ENCODE measurements at places on chromosomes 16 and 17.

DNA sequence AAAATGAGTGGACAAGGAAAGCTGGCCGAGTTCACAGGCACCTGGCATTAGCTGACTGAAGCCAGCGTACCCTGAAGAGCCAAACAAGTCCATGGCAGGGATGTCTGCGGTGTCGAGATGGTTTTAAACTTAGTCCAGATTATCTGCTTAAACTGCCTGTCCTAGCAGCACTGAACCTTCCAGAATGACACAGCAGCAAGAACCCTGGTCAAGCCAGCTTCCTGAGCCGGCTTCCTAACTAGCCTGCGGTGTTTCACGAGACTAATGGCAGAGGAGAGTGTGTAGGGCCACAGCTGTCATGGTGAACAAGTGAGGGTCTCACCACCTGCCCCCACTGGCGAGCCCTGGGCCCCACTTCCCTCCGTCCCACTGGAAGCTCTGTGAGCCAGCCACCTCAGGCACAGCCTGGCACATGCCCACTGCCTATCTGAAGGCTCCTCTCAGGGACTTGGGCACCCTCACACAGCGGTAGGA is 28.8 kb upstream of the MTSS2 start:
- no peak for DNase-seq

DNA sequence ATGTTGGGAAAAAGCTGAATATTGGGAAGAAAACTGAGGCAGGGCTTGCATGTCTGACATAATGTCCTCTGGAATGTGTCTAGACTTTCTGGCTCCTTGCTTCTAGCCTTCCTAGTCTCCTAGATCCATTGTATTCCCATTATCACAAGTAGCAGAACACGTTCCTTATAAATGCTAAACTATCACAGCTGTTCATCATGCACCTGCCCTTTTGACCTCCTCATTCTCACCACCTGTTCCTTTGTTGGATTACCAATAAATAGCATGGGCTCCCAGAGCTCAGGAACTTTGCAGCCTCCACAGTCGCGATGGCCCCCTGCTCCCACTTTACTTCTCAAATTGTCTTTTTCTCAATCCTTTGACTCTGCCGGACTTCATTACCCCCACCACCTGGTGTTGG is 49.7 kb downstream of the ACSM1 start:
- DNase-seq: no peak

DNA sequence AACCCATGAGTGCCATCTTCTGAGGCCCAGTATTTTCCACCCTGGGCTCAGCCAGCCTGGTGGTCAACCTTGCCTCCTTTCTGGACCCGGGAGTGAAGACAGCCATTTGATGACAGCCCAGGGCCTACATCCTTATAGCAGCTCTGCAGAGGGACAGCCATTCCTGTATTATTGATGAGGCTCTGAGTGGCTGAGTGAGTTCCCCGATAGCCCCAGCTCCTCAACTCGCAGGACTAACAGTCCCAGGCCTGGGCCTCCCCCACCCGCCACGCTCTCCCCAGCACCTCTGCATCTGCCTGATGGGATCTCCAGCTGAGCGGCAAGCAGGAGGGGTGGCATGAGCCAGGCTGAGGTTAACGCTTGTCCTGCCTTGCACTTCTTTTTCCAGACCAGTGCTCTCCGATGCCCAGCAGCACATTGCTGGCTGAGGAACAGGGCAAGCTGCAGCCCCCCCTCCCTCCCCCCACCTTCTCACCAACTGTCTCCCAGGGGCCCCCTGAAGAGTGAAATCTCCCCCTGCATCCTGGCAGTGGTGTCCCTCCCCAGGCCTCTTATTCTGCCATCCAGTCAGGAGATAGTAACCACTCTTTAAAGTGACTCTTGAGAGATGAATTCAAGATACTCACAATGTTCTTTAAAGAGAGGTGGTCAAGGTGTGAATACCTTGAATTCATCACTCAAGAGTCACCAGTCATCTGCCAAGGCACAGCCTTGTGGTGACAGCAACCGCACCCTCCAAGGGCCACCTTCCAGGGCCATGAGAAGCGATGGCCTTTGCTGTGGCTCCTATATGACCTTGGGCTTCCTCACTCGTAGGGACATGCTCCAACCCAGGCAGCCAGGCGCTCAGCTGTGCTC is 23.5 kb downstream of the CACNG5 start:
- DNase-seq: no peak

DNA sequence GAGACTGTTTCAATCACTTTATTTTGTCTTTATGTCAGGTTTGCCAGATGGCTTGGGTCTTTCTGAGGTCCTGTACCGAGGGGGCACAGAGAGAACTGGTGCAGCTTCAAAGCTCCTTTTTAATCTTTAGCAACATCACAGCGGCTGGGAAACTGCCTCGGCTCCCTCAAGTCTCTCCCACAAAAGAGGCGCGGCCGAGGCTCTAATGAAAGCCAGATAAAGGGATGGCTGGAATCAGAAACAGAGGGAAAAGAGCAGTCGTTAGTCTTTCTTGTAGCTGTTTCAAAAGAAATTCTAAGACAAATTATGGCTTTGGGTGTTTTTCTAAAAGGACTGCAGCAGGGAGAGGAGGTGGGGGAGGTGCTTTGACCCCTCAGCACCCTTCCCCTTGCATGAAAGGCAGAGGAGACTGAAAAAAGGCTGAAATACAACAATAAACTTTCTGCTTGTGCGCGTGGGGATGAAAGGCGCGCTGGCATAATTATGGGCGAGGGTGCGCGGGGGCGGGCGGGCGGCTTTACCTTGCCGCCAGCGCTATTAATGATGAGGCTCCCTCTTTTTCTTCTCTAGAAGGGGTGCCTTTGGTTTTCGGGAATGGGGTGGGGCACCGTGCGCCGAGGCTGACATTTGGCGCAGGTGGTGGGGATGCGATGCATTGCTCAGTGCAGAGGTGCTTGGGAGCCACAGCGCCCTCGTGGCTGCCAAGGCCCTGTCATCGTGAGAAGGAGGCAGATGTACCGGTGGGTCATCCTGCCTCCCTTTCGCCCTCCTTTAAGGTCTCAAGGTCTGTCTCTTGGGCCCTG is 22.3 kb upstream of the BRD7 start:
- no peak for DNase-seq

DNA sequence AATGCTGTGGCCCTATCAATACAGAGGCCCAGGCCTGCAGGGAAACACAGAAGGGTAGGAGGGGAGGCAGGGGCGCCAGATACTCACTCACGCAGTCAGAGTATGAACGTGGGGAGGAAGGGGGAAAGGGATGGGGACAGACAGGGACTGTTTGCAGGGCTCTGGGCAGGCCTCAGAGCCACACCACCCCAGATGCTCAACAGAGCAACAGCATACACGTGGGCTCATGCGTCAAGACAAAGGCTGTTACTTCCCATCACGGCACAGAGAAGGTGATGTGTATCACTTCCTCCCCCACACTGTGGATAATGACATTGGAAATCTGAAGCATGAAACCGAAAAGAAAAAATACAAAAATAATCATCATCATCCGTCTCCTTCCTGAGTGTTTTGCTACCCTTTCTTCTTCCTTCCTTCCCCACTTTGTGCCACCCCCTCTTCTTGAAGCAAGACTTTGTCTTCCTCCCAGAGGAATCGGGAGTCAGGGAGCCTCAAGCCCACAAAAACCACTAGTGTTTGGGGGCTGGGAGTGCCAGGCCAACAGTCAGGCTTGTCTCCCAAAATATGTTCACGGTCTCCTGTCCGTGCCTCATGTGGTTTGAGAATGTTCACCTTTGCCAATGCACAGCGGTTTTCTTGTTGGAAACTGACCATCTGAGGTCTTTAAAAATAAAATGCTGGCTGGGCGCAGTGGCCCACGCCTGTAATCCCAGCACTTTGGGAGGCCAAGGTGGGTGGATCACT is 20.1 kb downstream of the SLC39A11 start:
- DNase-seq: no peak

GRCh38 chr17:63140255-63140654 is 174.2 kb downstream of the TANC2 start:
- DNase-seq: no peak

DNA sequence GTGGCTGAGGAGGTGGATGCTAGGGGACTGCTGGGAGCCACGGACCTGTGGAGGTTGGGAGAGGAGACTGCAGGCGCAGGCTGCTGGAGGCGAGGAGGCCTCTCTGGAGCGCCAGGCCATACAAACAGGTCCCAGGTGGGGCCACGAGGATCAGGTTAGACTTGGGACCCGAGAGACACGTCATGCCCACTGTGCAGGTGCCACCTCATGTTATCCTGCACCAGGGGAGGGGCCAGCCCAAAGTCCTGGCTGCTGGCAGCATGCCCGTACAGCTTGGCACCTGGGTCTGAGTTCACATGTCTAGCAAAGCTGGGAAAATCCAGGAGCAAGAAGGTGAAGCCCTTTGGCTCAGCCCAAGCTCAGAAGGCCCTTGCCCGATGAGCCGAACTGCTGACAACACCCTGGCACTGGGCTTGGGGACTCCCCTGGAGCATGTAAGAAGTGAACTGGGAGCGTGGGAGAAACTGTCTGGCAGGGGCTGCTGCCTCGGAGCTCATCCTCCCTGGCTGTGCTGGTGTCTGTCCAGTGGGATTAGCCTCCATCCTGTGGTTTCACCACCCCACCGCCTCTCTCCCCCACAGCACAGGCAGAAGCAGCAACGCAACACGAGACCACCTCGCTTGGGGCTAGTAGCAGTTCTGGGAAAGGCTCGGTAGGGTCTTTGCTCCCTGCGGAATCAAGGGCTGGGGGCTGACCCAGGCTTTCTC is 5.3 kb downstream of the ARHGDIA start:
- DNase-seq: no peak

GRCh38 chr16:59259074-59259949 is 525.2 kb upstream of the GOT2 start:
- DNase-seq: peak; percentile 43

DNA sequence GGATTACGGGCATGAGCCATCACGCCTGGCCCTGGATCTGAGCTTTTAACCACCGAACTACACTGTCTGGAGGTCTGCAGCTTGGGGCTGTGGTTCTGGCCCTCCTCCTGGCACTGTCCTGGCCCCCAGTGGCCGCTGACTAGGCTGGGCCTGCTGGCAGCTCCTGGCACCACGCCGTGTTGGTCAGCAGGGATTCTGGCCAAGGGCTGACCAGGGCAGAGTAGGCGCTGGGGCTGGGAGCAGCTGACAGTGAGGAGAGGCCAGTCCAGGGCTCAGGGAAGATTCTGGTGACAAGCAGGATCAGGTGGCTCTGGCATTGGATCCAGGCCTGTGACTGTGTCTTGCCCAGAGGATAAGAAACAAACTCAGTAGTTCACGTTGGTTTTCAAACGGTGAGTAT is 14.6 kb downstream of the EEF2K start:
- DNase-seq: no peak

GRCh38 chr17:45143767-45144198 is 4.5 kb upstream of the HEXIM1 start:
- DNase-seq: peak; percentile 41

- no peak for DNase-seq
Measured at GRCh38 chr17:32440722-32441121, 3.6 kb upstream of the PSMD11 start.

DNA sequence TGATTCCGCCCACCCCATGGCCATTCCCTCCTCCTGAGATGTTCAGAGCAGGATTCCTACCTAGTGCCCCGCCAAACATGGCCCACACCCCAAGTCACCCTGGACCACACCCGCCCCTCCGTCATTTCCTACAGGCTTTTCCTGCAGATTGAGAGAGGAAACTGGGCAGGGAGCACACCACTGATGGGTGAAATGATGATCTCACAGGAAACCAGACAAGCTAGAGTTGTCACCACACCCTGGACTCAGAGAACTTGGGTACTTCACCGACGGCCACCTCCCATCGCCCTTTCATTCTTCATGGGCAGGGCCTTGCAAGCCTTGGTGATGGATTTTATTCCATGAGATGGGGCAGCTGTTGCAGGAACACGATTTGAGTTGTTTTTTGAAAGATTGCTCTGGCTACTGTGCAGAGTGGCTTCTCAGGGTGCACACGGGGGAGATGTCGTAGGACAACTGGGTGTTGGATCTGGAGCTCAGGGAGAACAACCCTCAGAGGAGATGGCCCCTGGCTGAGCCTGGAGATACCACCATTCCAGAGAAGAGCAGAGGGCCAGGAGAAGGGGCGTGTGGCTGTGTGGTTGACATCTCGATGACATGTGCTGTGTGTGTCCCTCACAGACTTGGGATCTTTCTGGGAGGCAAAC is 7.4 kb upstream of the B9D1 start:
- DNase-seq: no peak

- DNase-seq: peak; percentile 77
Measured at GRCh38 chr17:7437950-7438614, 1.2 kb upstream of the FGF11 start.

DNA sequence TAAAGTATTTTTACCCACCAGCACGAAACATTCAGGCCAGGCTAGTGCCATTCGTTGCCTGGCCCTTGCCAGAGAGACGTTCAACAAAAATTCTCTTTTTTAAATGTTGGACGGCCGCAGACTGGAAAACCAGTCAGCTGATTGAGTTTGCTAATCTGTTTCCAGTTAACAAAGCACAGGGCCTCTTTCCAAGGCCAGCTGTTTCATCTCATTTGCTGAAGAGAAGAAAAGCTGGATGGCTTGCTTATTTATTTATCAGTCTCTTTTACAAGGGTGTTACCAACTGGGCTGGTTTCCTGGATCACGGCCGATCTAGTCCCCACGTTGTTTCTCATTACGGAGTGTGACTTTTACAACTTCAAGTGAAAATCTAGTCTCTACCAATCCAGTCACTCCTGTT is 418.7 kb upstream of the DYNLRB2 start:
- no peak for DNase-seq

DNA sequence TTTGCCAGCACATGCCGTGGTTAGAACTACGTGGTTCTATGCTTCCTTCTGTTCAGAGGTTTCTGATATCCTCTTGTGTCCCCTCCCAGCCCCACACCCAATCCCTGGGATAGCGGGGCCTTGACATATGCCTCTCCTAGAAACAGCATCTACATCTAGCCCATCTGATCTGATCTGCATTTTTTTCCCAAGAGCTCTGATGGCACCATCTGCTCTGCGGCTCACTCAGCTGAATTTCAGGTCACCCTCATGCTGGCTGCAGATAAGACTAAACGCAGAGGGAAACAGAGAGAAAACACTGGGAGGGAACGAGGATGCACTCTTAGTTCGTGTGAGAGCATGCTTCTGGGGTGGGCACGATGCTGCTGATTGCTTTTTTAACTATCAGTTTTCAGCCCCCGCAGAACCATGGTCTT is 10.7 kb downstream of the WIPI1 start:
- DNase-seq: no peak

- peak; percentile 91 for DNase-seq
Measured at GRCh38 chr16:88686439-88687253, at the start of gene SNAI3. SNAI3 (minus strand) TSS chr16:88686507; CDS start chr16:88686406, 101 bp downstream.

DNA sequence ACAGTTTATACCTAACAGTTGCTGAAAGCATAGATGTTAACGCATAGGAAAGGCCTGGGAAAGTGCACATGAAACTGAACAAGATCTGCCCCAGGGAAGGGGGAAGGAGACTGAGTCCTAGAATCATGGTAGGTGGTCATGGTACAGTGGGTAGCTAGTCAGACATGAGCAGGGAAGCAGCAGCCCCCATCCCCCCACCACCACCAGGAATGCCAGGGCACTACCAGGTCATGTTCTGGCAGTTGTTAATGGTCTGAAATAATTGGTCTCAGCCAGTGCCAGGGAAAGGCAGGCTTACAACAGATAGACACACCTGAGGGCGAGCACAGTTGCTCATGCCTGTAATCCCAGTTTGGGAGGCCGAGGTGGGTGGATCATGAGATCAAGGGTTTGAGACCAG is 185.2 kb downstream of the CPPED1 start:
- DNase-seq: no peak

Measured in activated naive CD8-positive, alpha-beta T cell treated with anti-CD3 and anti-CD28 coated beads for 36 hours (primary cell).